Breast epithelium (tissue), 4 donors: ENCODE measurements at places on chromosomes 2 and 18.

DNA sequence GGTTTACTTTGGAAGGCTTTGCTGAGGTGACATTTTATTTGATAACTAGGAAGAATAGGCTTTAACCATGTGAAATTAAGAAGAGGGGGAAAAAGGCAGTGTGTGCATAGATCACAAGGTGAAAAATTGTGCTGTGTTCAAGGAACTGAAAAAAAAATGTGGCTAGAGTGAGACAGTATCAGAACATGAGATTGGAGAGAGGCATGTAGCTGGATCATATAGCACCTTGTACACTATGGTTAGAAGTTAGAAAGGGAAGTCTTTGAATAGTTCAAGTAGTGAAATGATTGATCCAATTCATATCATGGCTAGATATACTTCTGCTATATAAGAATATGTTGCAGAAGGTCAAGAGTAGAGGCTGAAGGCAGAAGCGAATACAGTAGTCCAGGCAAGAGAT lies 12.3 kb upstream of the TNFRSF11A start:
- no peaks in the 10 kb centered on the region for H3K36me3 ChIP-seq
- H3K27ac ChIP-seq = no peak overlapping the region
- no peaks in the 10 kb centered on the region for H3K4me1 ChIP-seq
- H3K4me3 ChIP-seq = no peak overlapping the region
- DNase-seq = no peak

GRCh38 chr2:219399716-219400478 lies 12.2 kb upstream of the DNPEP start:
- H3K4me1 ChIP-seq = peaks cover 5% of the 10 kb centered on the region
- no peak for DNase-seq
- H3K36me3 ChIP-seq = no peaks in the 10 kb centered on the region
- H3K4me3 ChIP-seq = no peak overlapping the region
- peak overlapping the region; percentile 42 for H3K27ac ChIP-seq

GRCh38 chr18:13720847-13721246 lies 5.5 kb downstream of the FAM210A start:
- DNase-seq = no peak
- no peak overlapping the region for H3K4me3 ChIP-seq
- H3K4me1 ChIP-seq = no peaks in the 10 kb centered on the region
- H3K36me3 ChIP-seq = no peaks in the 10 kb centered on the region
- no peak overlapping the region for H3K27ac ChIP-seq

DNA sequence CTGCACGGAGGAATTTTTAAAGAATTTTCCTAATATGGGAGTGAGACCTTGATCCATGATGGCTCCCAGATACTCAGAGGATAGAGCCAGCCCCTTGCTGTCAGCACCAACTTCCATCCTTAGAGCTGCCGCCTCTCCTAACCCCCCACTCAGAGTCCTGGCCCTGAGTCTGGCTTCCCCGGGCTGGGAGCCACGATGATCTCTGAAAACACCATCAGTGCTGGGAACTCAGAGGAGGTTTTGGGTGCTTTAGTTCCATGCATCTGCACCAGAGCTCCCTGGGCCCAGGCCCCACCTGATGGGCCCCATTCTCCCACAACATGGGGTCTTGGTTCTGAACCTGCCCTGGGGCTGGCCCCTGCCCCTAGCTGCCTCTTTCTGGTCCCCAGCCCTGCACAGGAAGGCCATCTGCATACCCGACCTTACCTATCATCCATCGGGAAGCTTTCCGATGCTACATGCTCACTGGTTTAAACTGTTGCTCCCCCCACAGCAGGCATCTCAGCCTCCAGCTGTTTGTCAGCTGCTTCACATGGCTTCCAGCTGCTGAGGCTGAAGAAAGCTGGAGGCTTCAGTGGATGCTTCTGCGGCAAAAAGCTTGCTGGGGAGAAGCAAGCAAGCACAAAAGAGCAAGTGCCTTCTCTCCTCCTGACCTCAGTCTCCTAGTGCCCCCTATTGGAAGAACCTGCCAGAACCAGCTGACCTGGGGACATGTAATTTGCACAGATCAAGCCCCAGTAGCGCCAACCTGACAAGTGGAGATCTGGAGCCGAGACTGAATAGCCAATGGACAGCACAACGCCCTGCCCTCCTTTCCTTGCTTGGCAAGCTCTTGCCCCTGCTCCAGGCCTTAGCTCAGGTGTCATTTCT lies 24.2 kb upstream of the RHOB start:
- no peak overlapping the region for H3K4me3 ChIP-seq
- H3K27ac ChIP-seq = peak overlapping the region; percentile 88
- H3K36me3 ChIP-seq = no peaks in the 10 kb centered on the region
- H3K4me1 ChIP-seq = peaks cover 13% of the 10 kb centered on the region
- no peak for DNase-seq

GRCh38 chr2:127170452-127171197 lies 49.5 kb downstream of the CYP27C1 start:
- H3K27me3 ChIP-seq = no peaks in the 10 kb centered on the region
- no peaks in the 10 kb centered on the region for H3K36me3 ChIP-seq
- H3K27ac ChIP-seq = no peak overlapping the region
- H3K4me3 ChIP-seq = no peak overlapping the region
- no peak for DNase-seq

GRCh38 chr18:68354176-68354575 lies 360.7 kb downstream of the TMX3 start:
- H3K36me3 ChIP-seq = no peaks in the 10 kb centered on the region
- H3K27me3 ChIP-seq = no peaks in the 10 kb centered on the region
- H3K4me3 ChIP-seq = no peak overlapping the region
- DNase-seq = no peak
- H3K27ac ChIP-seq = no peak overlapping the region
- no peaks in the 10 kb centered on the region for H3K4me1 ChIP-seq

DNA sequence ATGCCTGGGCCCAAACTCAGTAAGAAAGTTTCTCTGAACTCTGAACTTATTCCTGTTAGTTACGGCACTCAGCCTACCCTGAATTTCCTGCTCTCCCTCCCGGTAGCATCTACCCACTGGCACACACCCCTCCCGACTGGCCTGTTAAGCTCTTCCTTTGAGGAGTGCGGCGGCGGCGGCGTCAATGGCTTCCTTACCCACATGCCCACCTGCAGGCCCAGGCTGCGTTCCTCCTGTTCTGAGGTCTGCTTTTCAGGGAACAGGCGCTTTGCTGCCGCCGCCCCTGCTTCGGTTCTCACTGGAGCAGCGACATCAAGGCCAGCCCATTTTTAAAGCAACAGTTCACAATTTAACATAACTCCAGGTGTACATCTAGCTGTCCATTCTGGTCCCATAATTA lies 432.4 kb downstream of the DCDC2C start:
- no peak overlapping the region for H3K27ac ChIP-seq
- no peaks in the 10 kb centered on the region for H3K27me3 ChIP-seq
- no peaks in the 10 kb centered on the region for H3K4me1 ChIP-seq
- H3K36me3 ChIP-seq = no peaks in the 10 kb centered on the region

GRCh38 chr2:121017396-121017795 lies 267.6 kb downstream of the TFCP2L1 start:
- no peaks in the 10 kb centered on the region for H3K36me3 ChIP-seq
- H3K27ac ChIP-seq = no peak overlapping the region
- no peak for DNase-seq
- H3K4me1 ChIP-seq = no peaks in the 10 kb centered on the region
- no peak overlapping the region for H3K4me3 ChIP-seq
- H3K27me3 ChIP-seq = no peaks in the 10 kb centered on the region

DNA sequence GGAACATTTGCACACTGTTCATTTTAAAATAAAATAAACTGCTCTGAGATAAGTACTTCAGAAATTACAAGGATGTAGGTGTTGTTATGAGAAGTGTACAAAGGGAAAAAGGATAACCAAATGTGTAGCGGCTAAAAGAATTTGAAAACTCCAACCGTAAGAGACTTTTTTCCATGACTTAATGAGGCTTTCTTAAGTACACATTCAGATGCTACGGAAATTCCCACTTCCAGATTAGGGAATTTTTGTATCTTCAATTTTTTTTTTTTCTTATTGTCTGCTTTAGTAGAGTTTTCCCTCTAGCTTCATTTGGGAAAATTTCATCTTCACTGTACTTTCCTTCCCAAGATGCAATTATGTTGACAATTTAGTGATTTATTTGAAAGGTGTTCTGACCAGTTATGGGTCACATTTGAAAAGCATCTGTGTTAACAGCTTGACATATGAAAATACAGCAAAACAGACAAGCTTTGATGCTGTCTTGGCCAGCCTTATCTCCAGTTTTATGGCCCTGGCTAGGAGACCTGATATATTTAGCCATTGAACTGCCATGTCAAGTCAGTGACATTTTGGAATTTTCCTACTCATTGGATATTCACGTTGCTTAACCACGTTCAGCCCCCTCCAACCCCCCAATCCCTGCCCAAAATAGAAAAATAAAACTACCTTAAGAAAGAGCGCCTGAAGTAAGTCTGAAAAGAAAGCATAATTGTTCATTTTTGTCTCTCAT lies 105.6 kb downstream of the FEZ2 start:
- H3K27ac ChIP-seq = no peak overlapping the region
- no peak overlapping the region for H3K4me3 ChIP-seq
- H3K4me1 ChIP-seq = no peaks in the 10 kb centered on the region
- no peaks in the 10 kb centered on the region for H3K27me3 ChIP-seq

DNA sequence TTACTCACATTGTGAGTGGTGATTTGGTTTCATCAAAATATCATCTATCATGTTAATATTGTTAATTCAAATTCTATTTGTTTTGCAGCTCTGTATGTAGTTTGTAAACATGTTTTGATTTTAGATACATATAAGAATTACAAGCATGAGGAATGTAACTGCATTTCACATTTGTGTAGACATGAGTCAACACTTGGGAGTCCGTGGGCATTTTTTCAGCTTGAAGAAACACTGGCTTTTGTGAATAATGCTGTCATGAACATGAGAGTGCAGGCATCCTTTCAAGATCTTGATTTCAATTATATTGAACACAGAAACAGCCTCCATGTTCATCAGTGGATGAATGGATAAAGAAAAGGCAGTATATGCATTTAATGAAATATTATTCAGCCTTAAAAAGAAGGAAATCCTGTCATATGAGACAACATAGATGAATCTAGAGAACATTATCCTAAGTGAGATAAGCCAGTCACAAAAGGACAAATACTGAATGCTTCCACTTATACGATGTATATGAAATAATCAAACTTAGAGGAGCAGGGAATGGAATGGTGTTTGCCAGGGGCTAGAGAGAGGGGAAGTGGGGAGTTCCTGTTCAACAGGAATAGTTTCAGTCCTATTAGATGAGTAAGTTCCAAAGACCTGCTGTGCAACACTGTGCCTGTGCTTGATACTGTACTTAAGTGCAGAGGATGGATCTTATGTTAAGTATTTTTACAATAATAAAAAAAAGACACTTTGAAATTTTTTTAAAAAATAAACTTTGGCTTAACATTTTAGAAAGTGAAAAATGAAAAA lies 194.9 kb downstream of the LRATD1 start:
- no peaks in the 10 kb centered on the region for H3K36me3 ChIP-seq
- H3K27me3 ChIP-seq = no peaks in the 10 kb centered on the region
- no peak for DNase-seq
- no peak overlapping the region for H3K4me3 ChIP-seq

GRCh38 chr2:9137379-9138150 lies 69.0 kb upstream of the ASAP2 start:
- DNase-seq = no peak
- H3K36me3 ChIP-seq = no peaks in the 10 kb centered on the region
- H3K4me3 ChIP-seq = no peak overlapping the region
- no peak overlapping the region for H3K27ac ChIP-seq
- no peaks in the 10 kb centered on the region for H3K27me3 ChIP-seq

GRCh38 chr2:222353993-222354392 lies 55.2 kb upstream of the PAX3 start:
- no peaks in the 10 kb centered on the region for H3K36me3 ChIP-seq
- no peak overlapping the region for H3K27ac ChIP-seq
- H3K4me3 ChIP-seq = no peak overlapping the region

DNA sequence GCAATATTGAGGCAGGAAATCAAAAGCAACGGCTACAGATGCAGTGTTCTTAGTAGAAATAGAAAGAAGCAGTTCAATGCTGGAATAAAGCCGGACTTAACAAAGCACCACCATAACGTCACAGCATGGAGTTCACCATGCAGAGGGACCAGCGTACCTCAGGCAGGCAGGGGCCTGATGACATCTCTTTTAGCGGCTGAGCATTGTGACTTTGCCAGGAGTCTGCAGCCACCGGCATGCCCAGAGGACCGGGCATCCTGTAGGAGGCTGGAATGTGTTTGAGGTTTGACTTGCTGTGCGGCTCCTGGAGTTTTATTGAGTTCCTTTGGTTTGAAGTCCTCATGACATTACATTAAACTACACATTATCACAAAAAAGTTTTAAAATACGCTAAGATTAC lies 139.8 kb downstream of the UXS1 start:
- DNase-seq = no peak
- peak overlapping the region; percentile 65 for H3K27ac ChIP-seq
- no peak overlapping the region for H3K4me3 ChIP-seq
- H3K36me3 ChIP-seq = no peaks in the 10 kb centered on the region
- H3K4me1 ChIP-seq = no peaks in the 10 kb centered on the region
- no peaks in the 10 kb centered on the region for H3K27me3 ChIP-seq

DNA sequence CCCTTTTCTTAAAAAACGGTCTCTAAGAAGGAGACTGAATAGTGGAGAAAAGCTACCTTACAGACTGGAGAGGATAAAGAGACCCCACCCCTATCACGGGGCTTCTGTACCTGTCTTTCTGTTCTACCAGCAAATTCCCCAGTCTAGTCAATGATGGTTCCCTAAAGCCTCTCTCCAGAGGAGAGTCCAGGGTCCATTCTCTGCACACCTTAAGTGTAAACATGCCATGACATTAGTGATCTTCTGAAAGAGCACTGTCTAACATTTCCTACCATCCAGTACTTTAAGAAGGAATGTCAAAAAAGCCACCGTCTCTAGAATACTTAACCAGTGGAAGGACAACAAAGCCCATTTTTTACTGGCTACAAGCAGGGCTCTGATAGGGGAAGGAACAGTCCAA lies 17.0 kb upstream of the ERCC3 start:
- no peak overlapping the region for H3K27ac ChIP-seq
- DNase-seq = no peak
- H3K4me1 ChIP-seq = no peaks in the 10 kb centered on the region
- H3K4me3 ChIP-seq = no peak overlapping the region

DNA sequence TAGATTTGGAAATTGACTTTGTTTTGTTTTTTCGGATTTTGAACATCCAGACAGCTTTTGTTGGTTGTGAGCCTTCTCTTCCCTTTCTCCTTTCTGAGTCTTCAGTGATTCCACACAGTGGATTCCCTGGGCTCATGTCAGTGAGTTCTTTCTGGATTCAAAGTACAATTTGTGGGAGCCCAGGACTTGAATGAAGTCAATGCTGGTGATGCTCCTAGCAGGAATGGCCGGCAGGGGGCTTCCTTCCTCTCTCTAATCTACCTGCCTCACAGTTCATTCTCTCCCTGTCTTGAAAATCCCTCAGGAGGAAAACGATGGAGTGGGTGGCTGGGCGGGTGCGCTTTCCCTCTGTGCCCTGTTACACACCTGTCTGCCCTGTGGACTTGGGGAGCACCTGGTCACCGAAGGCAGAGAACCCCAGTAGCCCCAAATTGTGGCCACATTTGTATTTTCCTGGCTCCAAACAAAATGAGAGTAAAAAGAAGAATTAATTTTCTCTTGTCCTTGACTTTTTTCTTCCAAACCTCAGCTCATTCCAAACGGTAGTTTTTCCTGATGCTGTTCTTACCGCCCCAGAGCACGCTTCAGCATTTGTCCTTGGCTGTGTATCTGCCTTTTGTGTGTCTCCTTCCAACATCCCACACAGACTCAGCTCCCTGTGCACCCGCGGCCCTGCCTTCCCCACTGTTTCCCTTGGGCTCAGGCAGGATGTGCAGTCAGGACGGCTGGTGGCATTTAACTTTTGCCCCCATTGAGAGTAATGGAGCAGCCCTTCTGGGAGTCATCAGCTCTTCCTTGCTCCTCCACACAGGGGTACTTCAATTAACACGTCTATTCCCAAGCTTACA lies 86.6 kb downstream of the MARCO start:
- DNase-seq = no peak
- H3K27me3 ChIP-seq = peaks cover 7% of the 10 kb centered on the region
- no peak overlapping the region for H3K27ac ChIP-seq
- no peaks in the 10 kb centered on the region for H3K36me3 ChIP-seq
- no peaks in the 10 kb centered on the region for H3K4me1 ChIP-seq
